HuH-7.5 (cell line): ENCODE measurements at places on chromosomes 2 and 18.

GRCh38 chr2:159553727-159554126, 62.6 kb downstream of the BAZ2B start:
- no peak for DNase-seq

DNA sequence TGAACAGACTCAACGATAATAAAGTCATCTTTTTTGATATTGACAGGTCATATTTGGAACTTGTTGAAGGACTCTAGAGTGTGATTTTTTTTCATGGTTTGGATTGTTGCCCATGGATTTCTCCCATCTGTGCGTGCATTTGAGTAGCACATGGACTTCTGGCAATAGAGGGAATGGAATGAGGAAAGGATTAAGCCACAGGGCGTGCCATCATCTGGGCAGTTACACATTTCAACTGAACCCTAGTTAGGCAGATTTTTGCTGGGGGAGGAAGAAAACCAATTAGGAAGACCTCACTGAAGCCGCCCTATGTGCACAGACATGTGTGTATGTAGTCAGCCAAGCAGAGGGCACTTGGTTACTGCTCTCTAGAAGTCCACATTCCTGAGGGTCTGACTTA, 72.6 kb downstream of the TPGS2 start:
- no peak for DNase-seq

DNA sequence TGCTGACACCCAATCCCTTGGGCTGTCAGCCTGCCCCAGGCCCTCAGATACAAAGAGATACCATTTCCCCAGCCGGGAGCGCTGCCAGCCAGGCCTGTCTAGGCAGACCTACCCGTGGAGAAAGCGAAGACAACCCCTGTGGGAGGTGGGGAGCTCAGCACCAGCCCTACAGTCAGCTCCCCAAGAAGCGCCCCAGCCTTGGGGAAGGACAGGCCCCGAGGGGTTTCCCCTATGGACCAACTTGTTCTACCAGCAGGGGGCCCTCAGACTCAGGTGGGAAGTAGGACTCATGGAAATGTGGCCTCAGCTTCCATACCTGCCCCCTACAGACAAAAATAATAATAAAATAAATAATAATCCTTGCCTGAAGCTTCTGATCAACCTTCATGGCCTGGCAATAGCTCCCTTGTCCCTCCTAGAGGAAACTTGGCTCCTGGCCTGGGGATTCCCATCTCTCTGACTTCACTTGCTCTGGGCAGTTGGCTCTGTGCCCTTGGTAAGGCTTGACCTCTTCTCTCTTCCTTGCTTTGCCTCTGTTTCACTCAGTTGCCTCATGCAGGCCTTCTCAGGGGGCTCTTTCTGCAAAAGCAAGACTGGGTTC, 7.0 kb downstream of the SLC35F6 start:
- DNase-seq: no peak

- no peak for DNase-seq
Measured at GRCh38 chr2:165007161-165007744, 51.9 kb upstream of the SLC38A11 start.

DNA sequence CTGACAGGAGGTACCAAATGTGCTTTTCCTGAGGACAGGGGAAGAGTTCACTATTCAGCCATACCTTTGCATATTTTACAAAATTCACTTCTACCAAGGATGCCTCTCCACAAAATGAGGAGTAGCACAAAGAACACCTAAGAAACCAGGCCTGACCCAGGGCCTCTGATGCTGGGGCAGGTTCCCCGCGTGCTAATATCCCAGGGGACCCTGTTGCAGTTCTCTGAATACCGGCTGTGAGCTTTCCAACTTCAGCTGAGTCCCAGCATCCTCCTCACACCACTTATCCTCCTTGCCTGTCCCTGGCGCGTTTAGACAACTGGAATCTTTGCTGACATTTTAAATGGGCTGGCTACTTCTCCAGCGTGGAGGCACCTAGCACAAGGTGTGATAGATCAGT, 142.3 kb downstream of the BCL2 start:
- DNase-seq: no peak

DNA sequence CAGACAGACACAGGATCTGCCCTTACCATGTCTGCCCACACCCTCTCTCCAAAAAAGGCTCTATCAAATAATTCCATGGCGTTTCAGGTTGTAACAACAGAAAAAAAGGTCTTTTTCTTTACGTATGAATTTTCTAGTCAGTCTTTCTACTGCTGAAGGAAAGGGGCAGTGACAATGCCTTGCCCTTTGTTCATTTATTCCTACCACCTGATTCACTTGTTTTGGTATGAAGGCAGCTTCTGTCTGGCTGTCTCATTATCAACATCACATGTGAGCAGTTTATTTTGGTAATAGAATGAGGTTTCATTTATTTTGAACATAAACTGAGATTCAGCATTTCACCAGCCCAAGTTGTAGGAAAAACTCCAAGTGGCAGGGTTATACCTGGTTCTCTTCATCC, 94.3 kb upstream of the KLF7 start:
- DNase-seq: no peak

- DNase-seq: no peak
Measured at GRCh38 chr2:43481927-43482542, 113.8 kb downstream of the THADA start.

- DNase-seq: peak; percentile 12
Measured at GRCh38 chr2:222320436-222321395, 21.9 kb upstream of the PAX3 start.

DNA sequence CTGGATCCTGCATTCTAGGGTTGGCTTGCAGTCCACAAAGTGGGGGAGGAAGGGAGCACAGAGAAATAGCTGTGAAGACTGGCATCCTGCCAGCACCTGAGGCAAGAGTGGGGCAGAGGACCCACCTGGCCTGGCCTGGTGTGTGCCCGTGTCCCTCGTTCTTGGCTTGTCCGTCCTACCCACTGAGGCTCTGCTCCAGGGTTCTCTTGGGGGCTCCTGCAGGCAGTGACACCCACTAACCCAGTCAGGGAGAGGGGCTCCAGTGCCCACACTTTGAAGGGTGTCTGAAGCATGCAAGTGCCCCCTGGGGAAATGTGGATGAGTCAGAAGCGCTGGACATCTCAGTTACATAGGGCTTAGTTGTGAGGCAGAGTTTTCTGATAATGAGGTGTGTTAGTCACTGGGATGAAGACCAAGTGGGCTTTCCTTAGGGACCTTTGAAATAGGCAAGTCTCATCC, 79.4 kb downstream of the SLC4A3 start:
- DNase-seq: no peak

DNA sequence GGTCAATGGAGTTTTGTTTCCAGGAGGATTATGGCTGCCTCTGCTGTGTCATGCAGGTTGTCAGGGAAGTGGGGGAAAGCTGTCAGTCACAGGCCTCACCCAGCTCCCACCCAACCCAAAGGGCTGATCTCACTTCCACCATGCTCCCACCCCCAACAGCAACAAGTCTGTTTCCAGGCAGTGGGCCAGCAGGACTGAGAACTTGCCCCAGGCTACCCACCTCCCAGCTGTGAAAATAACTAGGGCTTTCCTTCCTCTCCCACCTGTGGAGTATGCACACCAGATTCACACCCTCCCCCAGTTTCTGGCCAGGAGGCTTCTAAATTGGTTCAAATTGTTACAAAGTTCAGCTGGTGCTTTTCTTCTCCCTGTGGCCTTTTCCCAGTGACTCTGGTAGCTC, 95.6 kb upstream of the ACVR1 start:
- DNase-seq: no peak

- DNase-seq: no peak
Measured at GRCh38 chr2:207109768-207110167, 56.0 kb downstream of the KLF7 start.

GRCh38 chr18:64639536-64639935, 490.6 kb upstream of the LINC00305 start:
- DNase-seq: no peak

DNA sequence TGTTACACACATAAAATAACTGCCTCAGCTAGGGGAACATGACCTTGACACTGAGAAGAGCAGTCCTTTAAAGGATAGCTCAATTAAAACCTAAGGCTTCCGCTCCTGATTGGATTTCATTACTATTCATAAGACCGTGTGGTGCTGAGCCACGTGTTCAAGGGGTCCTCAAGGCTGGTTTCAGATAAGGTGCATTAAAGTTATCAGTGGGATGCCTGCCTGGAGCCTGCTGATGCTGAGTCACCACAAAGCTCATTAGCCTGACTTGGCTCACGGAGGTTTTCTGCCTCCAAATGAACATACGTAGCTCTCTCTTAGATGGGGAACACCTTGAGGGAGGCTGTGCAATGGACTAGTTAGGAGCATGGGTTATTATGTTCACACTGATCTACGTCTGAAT, 518.9 kb downstream of the TDRD15 start:
- no peak for DNase-seq

DNA sequence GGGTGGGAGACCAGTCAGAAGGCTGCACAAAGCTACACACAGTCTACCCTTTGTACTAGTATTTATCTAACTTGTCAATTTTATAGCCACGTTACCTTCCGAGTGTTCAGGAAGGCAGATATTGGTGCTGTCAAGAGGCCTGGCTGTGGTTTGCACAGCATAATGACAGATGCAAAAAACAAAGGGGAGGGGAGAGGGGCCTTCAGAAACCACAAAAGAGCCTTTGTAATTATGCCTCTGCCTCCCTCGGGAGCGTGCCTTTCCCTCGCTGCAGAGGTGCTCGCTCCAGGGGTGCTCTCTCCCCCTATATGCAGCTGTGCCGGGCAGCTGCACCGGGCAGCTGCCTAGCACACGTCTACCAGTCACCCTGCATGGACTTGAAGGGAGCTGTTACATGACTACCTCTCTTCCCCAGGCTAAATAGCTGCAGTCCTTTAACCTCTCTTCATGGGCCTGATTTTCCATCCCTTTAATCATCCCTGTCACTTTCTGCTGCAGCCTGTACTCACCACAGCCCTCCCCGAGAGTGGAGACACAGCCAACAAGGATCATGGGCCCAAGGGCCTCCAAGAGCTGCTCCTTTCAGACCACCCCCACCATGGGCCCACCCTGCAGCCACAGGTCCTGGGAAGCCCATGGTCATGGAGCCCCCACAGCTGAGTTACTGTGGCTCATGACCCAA, 168.4 kb upstream of the PKDCC start:
- DNase-seq: no peak

- DNase-seq: no peak
Measured at GRCh38 chr18:25990473-25990872, 99.9 kb downstream of the SS18 start.

- DNase-seq: peak; percentile 69
Measured at GRCh38 chr2:237733677-237734300, 64.8 kb upstream of the RBM44 start.

- DNase-seq: no peak
Measured at GRCh38 chr2:23486684-23487075, 101.7 kb downstream of the KLHL29 start.

- DNase-seq: no peak
Measured at GRCh38 chr2:98188351-98189046, 101.5 kb downstream of the VWA3B start.

DNA sequence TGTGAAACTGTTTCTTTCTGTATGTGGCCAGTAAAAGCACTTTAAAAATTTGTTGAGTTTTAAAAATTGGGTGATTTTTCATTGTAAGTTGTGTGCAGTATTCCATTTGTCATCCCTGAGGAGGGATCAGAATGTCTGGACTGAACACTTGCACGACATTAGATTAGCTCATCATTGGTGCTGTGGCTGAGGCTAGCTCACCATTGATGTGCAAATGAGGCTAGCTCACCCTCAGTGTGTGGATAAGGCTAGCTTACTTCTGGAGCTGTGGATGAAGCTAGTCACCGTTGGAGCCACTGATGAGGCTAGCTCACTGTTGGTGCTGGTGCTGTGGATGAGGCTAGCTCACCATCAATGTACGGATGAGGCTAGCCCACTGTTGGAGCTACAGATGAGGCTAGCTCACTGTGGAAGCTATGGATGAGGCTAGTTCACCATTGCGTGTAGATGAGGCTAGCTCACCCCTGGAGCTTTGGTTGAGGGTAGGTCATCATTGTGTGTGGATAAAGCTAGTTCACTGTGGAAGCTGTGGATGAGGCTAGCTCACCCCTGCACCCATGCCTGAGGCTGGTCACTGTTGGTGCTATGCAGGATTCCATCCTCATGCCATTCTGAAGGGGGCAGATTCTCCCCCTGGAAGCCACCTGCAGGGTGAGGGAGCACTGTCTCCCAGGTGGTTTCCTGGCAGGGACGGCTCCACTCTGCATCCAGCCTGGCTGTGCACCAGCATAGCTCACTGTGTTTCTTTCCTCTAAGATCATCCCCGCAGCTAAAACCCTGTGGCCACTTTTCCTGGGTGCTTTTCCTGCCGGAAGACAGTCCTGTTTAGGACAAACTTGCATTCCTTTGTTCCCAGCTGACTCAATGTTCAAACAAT, 101.1 kb downstream of the TWIST2 start:
- DNase-seq: no peak

DNA sequence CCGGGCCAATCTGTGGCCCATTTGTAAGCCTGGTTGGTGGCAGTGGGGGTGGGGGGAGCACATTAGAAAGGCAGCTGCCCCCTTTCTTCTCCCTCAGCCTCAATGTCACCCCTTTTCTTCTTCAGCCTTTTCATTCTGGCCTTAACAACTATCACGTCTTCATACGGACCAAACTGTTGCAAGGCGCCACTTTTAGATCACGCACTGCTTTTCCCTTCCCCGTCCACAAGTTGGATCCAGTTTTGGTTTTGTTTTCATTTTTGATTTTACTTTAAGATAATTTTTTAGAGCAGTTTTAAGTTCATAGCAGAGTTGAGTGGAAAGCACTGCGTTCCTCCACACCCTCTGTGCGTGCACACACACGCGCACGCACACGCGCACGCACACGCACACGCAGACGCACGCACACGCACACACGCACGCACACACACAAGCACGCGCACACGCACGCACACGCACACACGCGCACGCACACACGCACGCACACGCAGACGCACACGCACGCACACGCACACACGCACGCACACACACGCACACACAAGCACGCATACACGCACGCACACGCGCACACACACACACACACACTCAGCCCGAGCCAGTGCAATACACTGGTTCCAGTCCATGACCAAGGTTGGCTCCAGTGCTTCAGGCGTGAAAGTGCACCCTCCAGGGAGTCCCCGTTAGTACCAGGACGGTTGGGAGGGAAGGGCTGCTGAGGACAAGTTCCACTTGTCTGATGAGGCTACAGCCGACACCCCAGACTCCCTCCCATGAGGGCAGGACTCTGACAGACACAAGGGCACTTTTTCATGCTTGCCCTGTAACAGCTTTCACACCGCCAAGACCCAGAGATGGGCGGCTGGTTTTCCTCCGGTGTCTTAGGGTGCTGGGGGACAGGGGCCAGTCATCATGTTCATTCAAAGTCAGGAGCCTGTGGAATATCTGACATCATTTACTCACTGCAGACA, 22.4 kb downstream of the FBLN7 start:
- DNase-seq: no peak

- no peak for DNase-seq
Measured at GRCh38 chr2:18891600-18892345, 302.4 kb upstream of the NT5C1B start.

GRCh38 chr2:226916669-226917068, 80.8 kb downstream of the RHBDD1 start:
- no peak for DNase-seq
